Nasal cavity respiratory epithelium epithelial cell of viscerocranial mucosa (primary cell): ENCODE measurements at places on chromosomes 2 and 18. TPM values are rescaled to one million over a fixed set of nuclear protein-coding genes. Genes with fewer than 3 reads are reported as not detected.

Gene IL1R2
- total RNA-seq, result 1.7 TPM in 1 of 2 replicates, not detected in the other

Gene KCNG2
- not detected in 2 replicates for total RNA-seq

Gene NXPH2
- total RNA-seq, result not detected in 2 replicates

Gene RAB6C
- under 0.01 TPM in 2 replicates for total RNA-seq

Gene DNMT3A
- total RNA-seq, result 16.1 and 23.3 TPM in 2 replicates

Gene ZSWIM2
- not detected in 2 replicates for total RNA-seq

Gene PAX3
- total RNA-seq, result 5.8 TPM in 1 of 2 replicates, not detected in the other

Gene DOCK10
- under 0.01 and 0.14 TPM in 2 replicates for total RNA-seq

Gene PARD3B
- 3.0 and 3.1 TPM in 2 replicates for total RNA-seq

Gene SDC1
- total RNA-seq, result 668 and 741 TPM in 2 replicates

Gene EGR4
- total RNA-seq, result not detected in 2 replicates
